ENCODE measurements at places on chromosomes 6 and 20. TPM values are rescaled to one million over a fixed set of nuclear protein-coding genes. Genes with fewer than 3 reads are reported as not detected.

GRCh38 chr6:33869826-33870423 lies 66.1 kb upstream of the MLN start:
- DNase-seq: no peak

DNA sequence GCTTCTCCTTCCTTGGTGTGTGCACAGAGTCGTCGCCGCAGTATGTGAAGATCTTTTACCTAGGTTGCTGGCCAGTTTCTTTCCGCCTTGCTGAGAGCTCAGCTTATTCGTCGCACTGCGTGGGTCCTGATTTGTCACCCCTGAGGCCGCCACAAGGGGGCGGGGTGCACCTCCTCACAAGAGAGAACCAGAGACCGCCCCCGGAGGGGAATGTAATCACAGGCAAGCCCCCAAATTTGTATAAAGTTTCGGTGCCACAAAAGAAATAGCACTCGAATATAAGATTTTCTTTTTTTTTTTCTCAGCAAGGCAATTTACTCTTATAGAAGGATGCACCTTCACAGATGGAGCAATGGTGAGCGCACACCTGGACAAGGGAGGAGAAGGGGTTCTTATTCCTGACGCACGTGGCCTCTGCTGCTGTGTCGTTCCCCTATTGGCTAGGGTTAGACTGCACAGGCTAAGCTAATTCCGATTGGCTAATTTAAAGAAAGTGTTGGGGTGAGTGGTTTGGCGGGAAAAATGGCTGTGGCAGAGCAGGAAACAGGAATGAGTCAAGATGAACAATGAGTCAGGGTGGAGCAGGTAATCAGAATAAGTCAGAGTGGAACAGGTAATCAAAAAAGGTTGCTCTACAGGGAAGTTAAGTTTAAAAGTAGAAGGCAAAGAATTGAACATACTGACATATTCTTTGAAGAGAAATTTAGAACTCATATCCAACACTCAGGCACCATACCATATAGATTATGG lies 19.5 kb downstream of the NCOA3 start:
- no peak for DNase-seq

- no peak for DNase-seq
These were observed 7.1 kb upstream of the MYLK2 start for GRCh38 chr20:31811796-31812728.

GRCh38 chr6:166262743-166263515 lies 45.3 kb downstream of the PRR18 start:
- no peak for DNase-seq

DNA sequence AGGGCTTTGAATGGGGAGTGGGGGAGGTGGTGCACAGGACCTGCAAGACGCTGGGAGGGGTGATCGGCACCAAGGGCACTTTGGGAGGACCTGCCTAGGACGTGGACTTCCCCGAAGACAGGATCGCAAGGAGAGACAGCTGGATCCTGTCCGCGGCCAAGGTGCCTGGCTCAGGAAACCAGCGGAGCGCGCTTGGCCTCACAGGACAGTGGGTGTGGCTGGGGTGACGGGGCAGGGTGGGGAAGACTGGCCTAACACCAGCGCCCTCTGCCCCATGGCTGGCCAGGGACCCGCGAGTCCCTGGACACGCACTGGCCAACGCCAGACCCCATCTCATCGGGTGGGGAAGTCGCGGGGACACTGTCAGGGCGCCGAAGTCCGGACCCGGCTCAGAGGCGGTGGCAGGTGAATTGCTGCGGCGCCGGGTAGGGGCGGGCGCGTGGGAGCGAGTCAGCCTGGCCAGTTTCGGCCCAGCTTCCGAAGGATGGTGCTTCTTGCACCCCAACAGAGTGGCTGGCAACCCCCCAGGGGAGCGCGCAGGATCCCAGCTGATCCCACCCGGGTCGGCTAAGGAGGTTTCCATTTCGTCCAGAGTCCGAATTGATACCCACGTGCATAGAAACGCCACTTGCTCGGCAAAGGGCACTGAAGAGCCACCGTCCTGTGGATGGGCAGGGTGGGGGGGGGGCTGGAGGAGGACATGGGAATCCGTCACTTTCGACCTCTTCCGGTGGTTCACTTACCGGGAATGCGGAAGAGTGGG lies 785 bp upstream of the THBD start:
- DNase-seq: no peak

DNA sequence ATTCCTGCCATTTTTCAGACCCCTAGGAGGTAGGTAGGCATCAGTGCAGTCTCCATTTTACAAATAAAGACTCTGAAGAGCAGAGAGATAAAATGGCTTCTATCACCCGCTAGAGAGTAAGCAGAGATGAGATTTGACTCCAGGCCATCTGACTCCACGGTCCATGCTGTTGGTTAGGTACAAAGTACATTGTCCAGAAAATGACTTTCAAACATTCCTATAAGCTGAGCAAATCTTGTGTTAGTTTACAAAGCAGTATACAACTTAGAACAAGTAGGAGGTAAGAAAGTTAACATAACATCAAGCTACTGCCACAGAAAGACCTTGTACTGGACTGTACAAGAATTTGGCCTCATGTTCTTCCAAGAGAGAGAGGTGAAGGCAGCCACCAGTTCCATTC lies 14.9 kb downstream of the BTN1A1 start:
- DNase-seq: no peak

GRCh38 chr6:44257025-44257752 lies at the start of gene SLC35B2:
Gene SLC35B2, minus strand, starts transcription at chr6:44257528. Its CDS starts 118 bp downstream, at chr6:44257410.
- peak; percentile 71 for DNase-seq

- no peak for DNase-seq
These were observed 46.1 kb downstream of the RAB44 start for GRCh38 chr6:36743538-36744303.

DNA sequence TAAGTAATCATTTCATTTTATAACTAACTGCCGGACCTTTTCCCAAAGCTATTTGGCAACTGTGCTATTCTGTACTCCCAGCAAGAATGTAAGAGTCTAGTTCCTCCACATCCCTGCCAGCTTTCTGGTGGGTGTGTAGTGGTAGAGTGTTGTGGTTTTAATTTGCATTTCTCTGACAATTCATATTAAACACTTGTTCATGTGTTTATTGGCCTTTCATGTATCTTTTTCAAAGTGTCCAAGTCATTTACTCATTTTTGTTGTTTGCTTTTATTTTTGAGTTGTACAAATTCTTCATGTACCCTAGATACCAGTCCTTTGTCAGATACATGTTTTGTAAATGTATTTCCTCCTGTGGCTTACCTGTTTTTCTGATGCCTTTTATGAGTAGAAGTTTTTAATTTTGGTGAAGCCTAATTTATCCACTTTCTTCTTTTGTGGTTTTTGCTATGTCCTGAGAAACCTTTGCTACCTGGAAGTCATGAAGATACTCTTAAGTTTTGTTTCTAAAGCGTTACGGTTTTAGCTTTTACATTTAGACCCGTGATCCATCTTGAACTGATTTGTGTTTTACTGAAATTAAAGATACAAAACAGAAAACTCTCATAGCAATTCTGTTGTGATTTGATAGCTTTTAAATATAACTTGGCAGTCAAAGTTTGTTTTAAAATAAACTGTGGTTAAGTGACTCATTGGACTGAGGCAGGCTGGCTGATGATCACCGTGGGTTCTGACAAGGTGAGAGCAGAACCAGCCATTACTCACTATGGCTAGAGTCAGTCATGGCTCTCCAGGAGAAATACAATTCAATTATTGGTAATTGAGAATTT lies 8.0 kb downstream of the MYLIP start:
- no peak for DNase-seq

GRCh38 chr20:6122111-6122872 lies 538 bp downstream of the FERMT1 start:
- no peak for DNase-seq

DNA sequence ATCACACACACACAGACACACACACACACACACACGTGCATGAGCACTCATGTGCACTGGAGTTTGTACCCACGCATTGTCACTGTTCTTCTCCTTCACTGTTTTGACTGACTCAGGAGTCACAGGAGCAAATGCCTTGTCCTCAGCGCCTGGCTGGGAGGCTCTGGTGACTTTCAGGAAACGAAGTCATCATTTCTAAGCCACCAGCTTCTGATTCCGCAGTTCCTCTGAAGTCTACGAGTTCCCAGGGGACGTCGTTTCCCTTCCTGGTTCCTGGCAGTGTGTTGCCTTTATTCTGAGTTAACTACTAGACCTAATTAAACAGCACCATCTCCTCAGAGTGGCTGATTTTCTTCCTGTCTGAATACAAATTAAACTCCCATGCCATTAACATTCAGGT lies 82.2 kb upstream of the PMEPA1 start:
- no peak for DNase-seq

GRCh38 chr20:32537657-32538525 lies 47.2 kb downstream of the NOL4L start:
- no peak for DNase-seq

DNA sequence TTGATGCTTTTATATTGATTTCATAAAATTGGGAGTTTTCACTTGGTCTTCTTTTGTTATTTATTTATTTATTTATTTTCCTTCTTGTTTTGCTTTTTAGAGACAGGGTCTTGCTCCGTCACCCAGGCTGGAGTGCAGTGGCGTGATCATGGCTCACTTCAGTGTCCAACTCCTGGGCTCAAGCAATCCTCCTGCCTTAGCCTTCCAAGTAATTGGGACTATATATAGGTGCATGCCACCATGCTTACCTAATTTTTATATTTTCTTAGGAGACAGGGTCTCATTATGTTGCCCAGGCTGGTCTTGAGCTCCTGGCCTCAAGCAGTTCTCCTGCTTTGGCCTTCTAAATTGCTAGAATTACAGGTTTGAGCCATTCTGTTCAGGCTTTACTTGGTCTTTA lies 38.3 kb upstream of the MYLK2 start:
- DNase-seq: no peak

- DNase-seq: no peak
These were observed 168.4 kb upstream of the TNFAIP3 start for GRCh38 chr6:137698636-137699030.

GRCh38 chr6:1884313-1884712 lies 274.6 kb downstream of the FOXC1 start:
- no peak for DNase-seq

- DNase-seq: no peak
These were observed 54.3 kb upstream of the STX16 start for GRCh38 chr20:58596750-58597248.

DNA sequence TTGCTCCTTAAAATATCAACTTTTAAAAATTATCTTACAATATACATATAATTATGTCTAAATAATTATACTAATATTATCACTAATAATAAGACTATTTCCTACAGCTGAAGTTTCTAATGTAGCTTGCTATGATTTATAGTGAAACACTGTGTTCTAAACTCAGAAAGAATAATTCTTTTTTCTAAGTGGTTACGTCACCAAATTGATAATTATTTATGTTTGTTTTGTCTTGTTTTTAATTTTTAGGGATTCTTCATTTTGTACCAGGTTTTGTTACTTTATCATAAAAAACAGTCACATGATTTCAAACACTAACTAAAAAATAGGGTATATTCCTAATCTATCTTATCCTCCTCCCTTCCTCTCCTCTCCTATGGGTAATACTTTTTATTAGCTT lies 662.1 kb downstream of the FRK start:
- DNase-seq: no peak

DNA sequence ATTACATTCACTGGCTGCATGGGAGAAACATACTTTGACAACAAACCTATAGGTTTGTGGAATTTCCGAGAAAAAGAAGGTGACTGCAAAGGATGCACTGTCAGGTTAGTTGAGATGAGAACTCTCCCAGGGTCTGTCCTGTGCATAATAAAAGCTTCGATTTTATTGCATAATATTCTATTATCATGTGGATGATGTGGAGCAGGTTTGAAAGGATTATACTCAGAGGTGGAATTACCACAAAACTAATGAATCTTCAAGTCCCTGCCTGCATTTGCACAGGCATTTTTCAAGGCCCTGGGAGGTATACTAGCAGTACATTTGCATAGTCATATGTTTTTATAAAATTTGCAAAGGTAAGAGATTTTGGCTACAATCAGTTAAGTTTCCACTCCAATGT lies 249.8 kb downstream of the ARHGAP18 start:
- no peak for DNase-seq

DNA sequence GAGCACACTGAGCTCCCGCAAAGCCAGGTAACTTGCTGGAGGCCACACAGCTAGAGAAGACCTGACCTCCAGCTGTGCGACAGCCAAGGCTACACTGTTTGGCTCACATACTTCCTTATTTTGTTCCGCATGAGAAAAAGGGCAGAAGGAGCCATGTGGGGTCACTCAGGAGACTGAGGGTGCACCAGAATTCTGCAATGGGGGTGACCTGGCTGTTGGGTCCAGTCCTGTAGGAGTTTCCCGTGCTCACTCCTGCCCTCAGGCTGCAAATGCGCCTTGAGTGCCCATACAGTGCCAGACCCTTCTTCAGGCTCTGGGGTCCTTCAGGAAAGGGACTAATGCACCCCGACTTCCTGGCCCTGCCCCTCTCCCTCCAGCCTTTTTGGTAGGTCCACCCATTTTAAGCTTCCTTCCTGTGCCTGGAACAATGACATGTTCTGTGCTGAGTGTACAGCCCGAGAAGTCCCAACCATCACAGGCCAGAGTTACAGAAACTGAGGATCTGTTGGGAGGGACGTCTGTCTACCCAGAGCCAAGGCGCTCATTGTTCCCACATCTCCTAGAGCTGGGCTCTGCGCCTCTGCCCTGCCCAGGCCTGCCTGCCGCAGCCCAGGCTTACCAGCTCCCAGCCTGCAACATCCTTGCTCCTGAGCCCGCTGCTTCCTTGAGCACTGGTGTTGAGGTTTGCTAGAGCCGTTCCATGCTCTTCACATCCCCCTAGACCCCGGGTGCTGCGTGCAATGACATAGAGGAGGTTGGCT lies 33.5 kb upstream of the CD93 start:
- DNase-seq: no peak

DNA sequence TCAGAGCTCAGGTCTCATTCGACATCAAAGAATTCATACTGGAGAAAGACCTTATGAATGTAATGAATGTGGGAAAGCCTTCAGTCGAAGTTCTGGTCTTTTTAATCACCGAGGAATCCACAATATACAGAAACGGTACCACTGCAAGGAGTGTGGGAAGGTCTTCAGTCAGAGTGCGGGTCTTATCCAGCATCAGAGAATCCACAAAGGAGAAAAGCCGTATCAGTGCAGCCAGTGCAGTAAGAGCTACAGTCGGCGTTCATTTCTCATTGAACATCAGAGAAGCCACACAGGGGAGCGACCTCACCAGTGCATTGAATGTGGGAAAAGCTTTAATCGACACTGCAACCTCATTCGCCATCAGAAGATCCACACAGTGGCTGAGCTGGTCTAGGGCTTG lies 7.7 kb downstream of the ZSCAN9 start:
- no peak for DNase-seq

The GJA1 gene
- total RNA-seq: 2.1 TPM

The MEP1A gene
- not detected for total RNA-seq

The APCDD1L gene
- total RNA-seq: 0.13 TPM

The BMP6 gene
- 3.6 TPM for total RNA-seq

The PXDC1 gene
- total RNA-seq: 55.8 TPM

The C20orf141 gene
- total RNA-seq: not detected

The PRL gene
- total RNA-seq: not detected

The XKR7 gene
- not detected for total RNA-seq

The PNLDC1 gene
- 0.23 TPM for total RNA-seq

The HAO1 gene
- total RNA-seq: 224 TPM

The CFAP61 gene
- total RNA-seq: not detected

The SLC13A3 gene
- 7.1 TPM for total RNA-seq

The SLA2 gene
- total RNA-seq: 0.30 TPM

Measured in left lobe of liver (tissue), 2 donors.